ENCODE measurements at places on chromosomes 4 and X. TPM values are rescaled to one million over a fixed set of nuclear protein-coding genes. Genes with fewer than 3 reads are reported as not detected.

Gene TASL
- not detected for total RNA-seq

GRCh38 chrX:148854306-148854705 lies 353.9 kb downstream of the AFF2 start:
- H3K36me3 ChIP-seq = no peaks in the 10 kb centered on the region
- no peaks in the 10 kb centered on the region for H3K4me1 ChIP-seq
- H3K27me3 ChIP-seq = no peaks in the 10 kb centered on the region
- no peak for DNase-seq

Gene UNC5C
- 1.3 TPM for total RNA-seq

GRCh38 chr4:48173056-48173991 lies 39.3 kb upstream of the TXK start:
- no peak overlapping the region for H3K27ac ChIP-seq
- H3K4me3 ChIP-seq = no peak overlapping the region
- H3K27me3 ChIP-seq = no peaks in the 10 kb centered on the region
- no peaks in the 10 kb centered on the region for H3K36me3 ChIP-seq
- DNase-seq = no peak
- no peaks in the 10 kb centered on the region for H3K4me1 ChIP-seq

DNA sequence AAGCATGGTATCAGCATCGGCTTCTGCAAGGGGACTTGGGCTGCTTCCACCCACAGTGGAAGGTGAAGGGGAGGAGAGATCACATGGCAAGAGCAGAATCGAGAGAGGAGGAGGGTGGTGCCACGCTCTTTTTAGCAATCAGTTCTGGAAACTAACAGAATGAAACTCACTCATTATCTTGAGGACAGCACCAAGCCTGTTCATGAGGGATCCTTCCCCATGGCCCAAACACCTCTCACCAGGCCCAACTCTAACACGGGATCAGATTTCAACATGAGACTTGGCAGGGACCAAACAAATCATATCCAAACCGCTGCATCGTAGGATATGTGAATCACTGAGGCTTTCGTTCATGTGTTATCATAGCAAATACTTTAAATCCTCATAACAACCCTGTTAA lies 125.5 kb downstream of the GPC3 start:
- no peak for DNase-seq
- H3K36me3 ChIP-seq = no peaks in the 10 kb centered on the region
- H3K27ac ChIP-seq = no peak overlapping the region
- H3K27me3 ChIP-seq = no peaks in the 10 kb centered on the region
- H3K4me3 ChIP-seq = no peak overlapping the region
- H3K4me1 ChIP-seq = no peaks in the 10 kb centered on the region

Gene SPACA5
- total RNA-seq = not detected

GRCh38 chr4:81687471-81687870 lies 215.8 kb upstream of the RASGEF1B start:
- H3K4me3 ChIP-seq = no peak overlapping the region
- H3K27ac ChIP-seq = no peak overlapping the region
- H3K4me1 ChIP-seq = no peaks in the 10 kb centered on the region
- no peaks in the 10 kb centered on the region for H3K36me3 ChIP-seq

DNA sequence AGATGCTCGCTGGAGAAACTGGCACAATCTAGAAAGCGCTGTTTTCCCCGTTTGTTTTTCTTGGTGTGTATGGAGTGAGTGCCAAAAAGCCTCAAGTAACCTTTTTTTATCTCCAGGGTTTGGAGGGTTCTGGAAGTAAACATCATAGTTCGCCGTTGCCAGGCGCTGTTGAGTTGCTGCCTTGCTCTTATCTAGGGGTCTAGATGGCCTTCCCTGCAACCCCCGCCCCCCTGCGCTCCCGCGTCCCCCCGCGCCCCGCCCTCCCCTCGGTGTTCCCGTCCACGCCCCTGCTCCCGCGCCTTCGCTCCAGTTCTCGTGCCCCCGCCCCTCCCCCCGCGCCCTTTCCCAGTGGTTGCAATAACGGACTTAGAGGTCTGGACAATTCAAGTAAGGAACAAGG lies 555 bp upstream of the GCNA start:
- H3K36me3 ChIP-seq = peaks cover 5% of the 10 kb centered on the region
- no peak for DNase-seq
- H3K4me1 ChIP-seq = no peaks in the 10 kb centered on the region
- no peak overlapping the region for H3K4me3 ChIP-seq
- H3K27me3 ChIP-seq = no peaks in the 10 kb centered on the region

- H3K27ac ChIP-seq = no peak overlapping the region
- H3K4me3 ChIP-seq = no peak overlapping the region
- H3K36me3 ChIP-seq = no peaks in the 10 kb centered on the region
- no peak for DNase-seq
These were observed 190.0 kb upstream of the EMCN start for GRCh38 chr4:100707786-100708185.
